ENCODE measurements at places on chromosomes 5 and 9.

GRCh38 chr5:180648658-180649296 lies 623 bp downstream of the FLT4 start:
- DNase-seq, result no peak

DNA sequence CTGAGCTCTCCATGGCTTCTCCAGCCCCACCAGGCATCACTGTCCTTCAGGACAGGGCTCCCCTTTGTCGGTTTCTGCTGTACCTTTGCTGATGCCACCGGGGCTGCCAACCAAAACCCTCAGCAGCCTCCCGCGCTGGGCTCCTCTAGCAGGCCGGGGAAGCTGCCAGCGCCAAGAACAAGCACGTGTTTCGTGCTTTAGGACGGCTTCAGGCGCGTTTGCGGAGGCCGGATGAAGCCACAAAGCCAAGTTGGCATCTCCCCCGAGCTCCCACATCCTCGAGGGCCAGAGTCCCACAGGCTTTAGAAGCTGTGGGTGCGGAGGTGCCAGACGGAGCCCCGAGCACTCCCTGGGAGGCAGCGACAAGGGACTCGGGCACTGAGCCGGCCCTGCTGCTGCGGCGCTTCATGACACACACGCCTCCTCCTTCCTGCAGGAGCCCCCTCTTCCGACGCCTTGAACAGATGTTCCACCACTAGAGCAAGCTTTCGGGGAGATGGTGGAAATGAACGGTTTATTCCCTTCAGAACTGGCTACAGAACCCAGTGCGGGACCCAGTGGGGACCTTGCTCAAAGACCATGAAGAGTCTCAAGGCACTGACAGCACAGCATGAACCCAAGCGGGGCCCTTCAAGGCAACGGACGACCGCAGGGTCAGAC lies 36.7 kb downstream of the SARDH start:
- no peak for DNase-seq

DNA sequence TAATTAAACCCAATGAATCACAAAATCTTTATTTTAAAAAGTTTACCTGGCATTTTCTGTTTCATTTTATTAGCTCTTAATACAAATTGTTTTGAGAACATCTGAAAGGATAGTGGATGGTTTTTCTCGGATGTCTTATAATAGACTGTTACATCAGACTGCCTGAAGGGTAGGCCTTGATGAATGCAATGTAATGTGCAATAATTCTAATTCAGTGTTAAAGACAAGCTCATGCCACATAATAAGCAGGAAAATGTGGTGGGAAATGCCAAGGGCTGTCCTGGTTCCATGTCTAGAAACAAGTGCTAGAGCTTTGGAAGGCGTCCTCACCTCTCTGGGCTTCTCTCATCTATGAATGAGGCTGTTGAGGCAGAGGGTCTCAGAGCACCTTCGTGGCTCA lies 148.1 kb downstream of the DEPDC1B start:
- no peak for DNase-seq

DNA sequence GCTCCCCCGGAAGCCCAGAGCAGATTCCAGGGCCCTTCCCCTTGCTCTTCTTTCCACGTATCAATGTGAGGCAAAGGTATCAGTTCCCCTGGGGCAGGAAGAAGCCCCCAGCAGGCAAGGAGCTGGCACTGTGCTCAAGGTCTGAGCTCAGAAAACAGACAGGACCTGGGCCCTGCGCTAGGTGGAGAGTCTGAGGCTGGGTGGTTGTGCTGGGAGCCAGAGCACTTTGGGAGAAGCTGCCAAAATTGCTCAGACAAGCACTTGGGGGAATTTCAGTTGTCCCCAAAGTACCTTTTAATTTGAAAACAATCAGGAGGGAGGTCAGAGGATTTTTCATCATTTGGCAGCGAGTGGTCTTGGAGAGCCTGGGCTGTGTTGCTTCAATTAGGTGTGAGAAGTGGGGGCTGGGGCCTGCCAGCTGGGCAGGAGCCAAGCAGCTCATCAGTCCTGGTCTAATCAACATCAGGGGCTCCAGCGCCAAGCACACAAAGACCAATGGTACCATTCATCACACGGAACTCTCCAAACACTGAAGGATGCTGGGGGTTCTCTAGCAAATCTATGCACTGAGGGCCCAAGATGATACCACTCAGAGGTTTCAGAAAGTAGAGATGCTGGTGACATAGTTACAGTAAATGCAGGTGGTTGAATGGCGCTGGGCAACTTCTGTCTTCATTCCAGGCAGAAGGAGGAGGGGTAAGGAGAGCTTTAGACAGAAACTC lies 176.5 kb downstream of the SNX18 start:
- DNase-seq, result no peak

DNA sequence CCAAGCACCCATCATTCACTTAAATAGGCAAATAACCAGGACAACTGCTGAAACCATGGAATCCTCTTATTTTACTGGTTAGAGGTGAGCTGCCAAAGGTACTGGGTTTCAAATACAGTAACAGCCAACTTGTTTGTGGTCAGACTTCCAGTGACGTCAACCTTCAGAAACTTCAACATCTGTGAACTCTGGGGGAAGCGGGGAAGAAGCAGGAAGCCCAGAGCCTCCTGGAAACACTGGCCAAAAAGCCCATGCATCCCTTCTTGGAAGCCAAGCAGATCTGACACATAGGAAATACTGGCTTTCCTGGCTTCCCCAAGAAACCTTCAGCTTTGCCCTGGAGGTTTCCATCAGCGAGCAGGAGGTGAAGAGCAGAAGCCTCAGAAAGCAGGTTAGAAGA lies 4.9 kb upstream of the FRRS1L start:
- no peak for DNase-seq

GRCh38 chr5:16477541-16477940 lies 11.9 kb upstream of the ZNF622 start:
- DNase-seq, result no peak

- no peak for DNase-seq
Observed at GRCh38 chr9:29806937-29807618, 2233.8 kb upstream of the C9orf72 start.

DNA sequence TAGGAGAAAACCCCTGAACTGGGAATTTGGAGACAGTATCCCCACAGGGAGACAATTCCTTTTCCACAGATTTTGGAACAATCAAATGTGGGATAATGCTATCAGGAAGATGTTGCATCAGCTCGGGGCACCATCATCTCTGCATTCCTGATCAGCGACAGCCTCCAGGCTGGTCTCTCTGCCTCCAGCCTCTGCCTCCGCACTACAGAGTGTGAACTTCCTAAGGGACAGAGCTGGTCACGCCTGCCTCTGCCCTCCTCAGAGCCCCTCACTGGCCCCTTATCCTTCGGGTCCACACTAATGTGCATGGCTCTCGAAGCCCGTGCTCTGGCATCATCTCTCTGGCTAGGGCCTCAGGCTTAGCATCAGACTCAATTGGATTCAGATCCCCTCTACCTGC lies 8.6 kb downstream of the FOXI1 start:
- no peak for DNase-seq

DNA sequence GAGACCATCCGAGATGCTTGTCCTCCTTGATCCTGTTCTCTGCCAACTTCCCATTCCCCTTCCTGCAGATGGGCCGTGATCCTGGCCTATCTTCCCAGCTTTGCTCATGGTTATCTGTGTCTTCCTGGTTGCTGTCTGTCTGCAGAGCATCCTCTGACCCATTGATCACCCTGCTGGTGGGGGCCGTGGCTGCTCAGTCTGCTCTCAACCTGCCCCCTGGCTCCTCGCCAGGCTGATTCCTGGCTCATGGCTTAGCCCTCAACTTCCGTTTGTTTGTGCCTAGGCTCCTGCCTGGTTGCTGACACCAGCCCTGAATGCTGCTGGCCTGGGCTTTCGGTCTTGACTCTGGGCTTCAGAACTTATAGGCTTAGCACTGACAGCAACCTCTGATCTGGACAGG lies 67.1 kb upstream of the SMIM15 start:
- no peak for DNase-seq

- no peak for DNase-seq
Observed at GRCh38 chr5:27810458-27810857, 772.1 kb upstream of the CDH9 start.

DNA sequence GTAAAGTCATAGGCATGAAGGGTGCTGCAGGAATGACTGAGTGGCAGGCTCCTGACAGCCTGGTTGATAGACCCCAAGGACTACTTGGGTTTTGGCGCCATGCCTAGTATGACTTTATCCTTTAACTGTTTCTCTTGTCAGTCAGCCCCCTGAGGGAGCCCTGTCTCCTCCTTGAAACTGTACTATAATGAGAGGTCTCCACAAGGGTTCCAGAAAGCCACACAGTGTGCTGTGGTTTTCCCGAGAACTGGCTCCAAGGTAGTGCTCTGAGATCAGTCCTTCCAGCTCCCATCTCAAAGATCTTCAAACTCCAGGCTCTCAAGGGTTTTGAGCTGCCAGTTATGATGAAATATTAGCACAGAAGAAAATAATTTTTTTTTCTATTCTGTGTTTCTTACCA lies 26.7 kb upstream of the TNC start:
- DNase-seq, result no peak

GRCh38 chr9:10050016-10050415 lies 562.8 kb downstream of the PTPRD start:
- no peak for DNase-seq

- DNase-seq, result peak; percentile 88
Observed at GRCh38 chr9:113523421-113524141, 60.1 kb downstream of the RGS3 start.

DNA sequence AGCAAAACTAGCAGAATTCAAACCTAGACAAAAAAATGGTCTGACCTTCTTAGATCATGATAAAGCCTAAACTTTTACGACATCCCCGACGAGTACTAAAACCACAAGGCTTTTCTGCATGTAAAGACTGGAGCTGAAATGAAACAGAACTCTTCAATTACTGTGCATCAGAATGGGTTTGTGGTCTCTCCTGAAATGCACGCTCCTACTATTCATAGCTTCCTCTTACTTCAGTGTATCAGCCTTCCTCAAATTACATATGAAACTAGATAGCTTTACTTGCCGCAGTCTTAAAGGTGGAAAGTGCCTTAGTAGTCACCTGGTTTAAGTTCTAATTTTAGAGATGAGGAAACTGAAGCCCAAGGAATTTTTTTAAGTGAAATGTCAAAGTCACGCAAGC lies 24.6 kb upstream of the MED10 start:
- no peak for DNase-seq

DNA sequence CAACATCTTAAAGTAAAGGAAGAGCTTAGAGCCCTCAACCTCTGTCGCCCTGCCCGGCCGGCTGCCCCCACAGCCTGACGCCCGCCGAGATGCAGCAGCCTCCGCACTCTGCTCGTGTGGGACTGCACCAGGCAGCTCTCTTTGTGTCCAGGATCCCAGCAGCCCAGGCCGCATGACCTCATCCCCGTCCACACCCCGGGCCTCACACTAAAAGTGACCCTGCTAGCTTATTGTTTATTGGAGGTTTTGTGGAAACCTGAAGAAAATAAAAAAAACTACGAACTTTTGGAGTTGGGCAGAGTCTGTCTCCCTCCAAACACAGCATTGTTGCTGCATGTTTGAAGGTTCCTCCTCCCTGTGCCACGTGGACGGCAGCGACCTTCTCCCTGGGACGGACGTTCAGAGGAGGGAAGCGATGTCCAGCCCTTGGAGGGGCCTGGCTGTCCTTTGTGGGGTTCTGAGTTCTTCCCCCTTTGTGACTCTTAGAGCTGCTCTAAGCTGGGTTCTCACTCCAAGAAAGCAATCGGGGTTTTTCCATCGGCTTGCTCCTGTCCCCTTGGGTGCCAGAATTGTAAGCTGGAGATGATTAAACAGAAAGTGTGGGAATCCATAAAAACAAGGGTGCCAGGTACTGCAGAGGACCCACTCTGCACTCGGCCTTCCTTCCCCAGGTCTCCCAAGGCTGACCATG lies 103.5 kb upstream of the COL5A1 start:
- DNase-seq, result no peak

- no peak for DNase-seq
Observed at GRCh38 chr5:40678460-40679147, 1.1 kb upstream of the PTGER4 start.

GRCh38 chr5:73690015-73690414 lies 64.0 kb downstream of the ARHGEF28 start:
- no peak for DNase-seq

- peak; percentile 76 for DNase-seq
Observed at GRCh38 chr9:89410641-89411350, 87.1 kb downstream of the SEMA4D start.

- no peak for DNase-seq
Observed at GRCh38 chr5:132475497-132475882, 15.1 kb downstream of the IRF1 start.

DNA sequence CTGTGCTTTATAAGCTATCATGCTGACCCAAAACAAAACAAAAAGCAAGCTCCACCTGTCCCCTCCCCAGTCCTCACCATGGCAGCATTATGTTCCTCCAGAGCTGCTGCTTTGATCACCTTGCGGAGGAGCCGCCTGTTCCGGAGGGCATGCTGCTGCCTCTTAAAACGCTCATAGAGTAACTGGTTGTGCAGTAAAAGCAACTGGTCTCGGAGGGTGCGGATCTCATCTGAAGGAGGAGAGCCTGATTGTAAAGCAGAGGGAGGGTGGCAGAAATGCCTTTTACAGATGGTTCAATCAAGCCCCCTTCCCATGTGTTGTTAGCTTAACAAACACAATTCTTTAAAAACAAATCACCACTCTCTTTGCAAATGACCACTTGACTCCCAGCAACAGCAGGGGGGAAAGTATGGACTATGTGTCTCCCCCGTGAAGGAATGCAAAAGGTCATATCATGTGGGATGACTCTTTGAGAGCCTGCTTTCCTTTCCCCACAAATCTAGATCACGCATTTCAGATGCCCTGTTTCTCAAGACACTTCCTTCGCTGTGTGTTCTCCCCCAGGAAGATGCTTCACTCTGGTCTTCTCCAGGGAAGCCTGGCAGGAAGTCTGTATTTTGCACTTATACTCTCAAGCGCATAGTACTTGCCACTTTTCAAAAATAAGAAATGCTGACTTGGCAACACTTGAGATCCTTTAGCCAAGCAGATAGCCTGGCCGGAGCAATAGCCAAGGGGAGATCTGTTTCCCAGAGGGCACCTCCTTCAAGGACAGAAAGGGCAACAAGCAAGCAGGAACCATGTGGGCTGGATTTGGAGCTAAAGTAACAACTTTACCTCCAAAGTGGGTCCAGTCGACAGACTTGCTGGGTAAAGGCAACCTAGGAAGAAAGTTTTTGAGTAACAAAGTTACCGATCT lies 25.1 kb downstream of the SPACA9 start:
- DNase-seq, result no peak

DNA sequence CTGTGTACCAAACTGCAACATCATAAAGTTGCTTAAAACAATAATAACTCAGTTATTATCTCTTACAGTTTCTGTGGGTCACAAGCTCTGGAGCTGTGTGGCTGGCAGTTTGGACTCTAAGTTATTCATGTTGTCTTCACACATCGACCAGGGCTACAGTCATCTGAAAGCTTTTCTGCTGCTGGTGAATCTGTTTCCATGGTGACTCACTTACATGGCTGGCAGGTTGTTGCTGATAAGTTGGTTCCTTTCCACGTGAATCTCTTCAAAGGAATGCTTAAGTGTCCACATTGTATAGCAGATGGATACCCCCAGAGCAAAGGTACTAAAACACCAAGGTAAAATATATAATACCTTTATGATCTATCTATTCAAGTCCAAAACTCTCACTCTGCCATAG lies 44.8 kb upstream of the CYLC2 start:
- DNase-seq, result no peak

DNA sequence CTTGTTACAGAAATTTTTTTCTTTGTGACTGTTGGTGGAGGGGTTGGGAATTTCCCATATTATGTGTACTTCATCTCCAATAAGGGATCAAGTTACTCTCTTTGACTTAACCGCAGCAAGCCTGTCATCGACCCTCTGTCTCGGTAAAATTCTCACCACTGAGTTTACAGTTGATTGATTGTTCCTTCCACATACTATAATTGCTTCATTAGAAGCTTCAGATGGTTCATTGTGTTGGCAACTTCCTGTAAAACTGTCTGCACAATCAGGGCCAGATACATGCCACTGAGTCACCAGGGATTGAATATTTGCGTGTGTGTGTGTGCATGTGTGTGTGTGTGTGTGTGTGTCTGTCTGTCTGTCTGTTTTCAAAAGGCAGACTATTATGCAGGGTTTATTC lies 176.6 kb downstream of the ZNF462 start:
- no peak for DNase-seq
